ENCODE measurements at places on chromosomes 2 and 18.

DNA sequence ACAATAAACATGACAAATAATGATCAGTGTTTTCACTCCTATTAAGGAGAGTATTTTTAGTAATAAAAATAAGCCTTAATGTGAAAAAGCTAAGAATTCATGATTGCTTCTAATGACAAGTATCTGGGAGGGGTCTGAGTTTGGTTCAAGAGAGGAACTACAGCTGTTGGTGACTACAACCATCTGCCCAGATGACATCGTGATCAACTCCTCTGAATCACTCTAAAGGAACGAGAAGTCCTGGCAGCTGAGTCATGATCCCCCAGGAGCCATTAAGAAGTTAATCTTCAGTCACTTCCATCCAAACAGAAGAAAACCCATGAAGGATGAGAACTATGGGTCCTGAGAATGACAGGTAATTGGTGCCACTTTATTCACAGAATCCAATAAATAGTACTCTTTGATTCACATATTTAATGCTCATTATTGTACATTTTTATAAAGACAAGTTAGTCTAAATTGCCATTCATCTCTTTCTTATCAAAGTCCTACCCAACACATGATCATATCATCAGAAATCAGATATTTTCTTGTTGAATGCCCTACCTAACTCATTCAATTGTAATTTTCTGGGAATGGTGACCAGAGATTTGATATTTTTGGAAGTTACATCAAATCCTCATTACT, 6.8 kb downstream of the TFPI start:
- no peak for DNase-seq

- DNase-seq: no peak
Measured at GRCh38 chr2:1747065-1747941, 3.0 kb upstream of the PXDN start.

DNA sequence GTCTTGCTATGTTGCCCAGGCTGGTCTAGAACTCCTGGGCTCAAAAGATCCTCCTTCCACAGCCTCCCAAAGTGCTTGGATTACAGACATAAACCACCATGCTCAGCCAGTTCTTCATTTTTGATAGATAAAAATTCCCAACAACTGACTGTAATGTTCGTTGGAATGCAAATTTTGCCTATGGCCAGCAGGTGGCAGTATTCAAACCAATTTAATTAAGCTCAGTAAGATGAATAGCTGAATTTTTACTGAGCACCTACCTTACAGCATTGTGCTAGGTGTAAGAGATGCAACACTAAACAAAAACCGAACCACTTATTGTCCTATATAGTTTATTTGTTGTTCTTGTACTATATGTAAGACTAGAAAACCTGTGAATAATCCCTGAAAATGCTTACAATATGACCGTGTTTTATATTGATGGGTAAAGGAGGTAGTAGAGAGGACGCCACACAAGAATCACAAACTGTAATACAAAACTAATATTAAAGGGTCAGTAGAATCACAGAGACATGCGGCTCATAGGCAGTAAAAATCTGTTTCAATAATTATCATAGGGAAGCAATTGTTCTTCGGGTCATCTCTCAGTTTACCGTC, 8.2 kb upstream of the TMEM182 start:
- peak; percentile 11 for DNase-seq

GRCh38 chr2:5692561-5693286, 540 bp downstream of the SOX11 start:
- DNase-seq: no peak

GRCh38 chr2:8682719-8683667, 1.1 kb downstream of the ID2 start:
- no peak for DNase-seq

DNA sequence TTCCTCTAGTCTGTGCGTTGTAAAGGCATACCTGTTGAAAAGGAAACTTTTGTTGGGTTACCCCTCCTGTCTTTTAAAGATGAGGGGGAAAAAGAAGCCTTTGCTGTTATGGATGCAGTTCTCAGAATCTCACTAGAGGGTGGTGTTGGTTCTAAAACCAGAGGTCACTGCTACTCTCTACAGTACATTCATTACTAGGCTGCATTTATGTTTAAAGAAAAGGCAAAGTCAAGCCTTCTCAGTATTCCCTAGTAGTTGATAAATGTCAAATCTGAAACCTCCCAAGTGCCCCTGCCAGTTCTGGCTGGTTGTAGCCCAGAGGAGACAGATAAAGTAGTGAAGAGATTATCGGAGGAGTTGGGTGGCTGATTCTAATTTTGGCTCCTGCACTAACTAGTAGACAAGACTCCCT, 1.4 kb upstream of the PLCL1 start:
- no peak for DNase-seq

- DNase-seq: no peak
Measured at GRCh38 chr2:195425328-195425727, 231.7 kb upstream of the SLC39A10 start.

- DNase-seq: no peak
Measured at GRCh38 chr2:188466761-188467160, 175.1 kb downstream of the GULP1 start.

DNA sequence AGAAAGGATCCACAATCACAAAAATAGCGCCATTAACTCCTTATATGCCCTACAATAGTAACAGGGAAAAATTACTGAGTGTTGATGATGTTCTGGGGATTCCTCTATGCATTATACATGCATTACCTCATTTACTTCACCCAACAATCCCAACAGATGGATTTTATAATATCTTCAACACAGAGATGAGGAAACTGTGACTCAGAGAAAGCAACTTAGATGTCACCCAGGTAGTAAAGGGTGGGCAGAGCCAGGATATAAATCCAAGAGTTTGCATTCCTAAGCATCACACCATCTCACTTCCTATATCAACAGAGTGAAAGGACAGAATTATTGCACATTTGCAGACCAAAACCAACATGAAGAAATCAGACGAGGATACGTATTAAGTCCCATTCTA, 144.2 kb downstream of the TCF4 start:
- DNase-seq: no peak

DNA sequence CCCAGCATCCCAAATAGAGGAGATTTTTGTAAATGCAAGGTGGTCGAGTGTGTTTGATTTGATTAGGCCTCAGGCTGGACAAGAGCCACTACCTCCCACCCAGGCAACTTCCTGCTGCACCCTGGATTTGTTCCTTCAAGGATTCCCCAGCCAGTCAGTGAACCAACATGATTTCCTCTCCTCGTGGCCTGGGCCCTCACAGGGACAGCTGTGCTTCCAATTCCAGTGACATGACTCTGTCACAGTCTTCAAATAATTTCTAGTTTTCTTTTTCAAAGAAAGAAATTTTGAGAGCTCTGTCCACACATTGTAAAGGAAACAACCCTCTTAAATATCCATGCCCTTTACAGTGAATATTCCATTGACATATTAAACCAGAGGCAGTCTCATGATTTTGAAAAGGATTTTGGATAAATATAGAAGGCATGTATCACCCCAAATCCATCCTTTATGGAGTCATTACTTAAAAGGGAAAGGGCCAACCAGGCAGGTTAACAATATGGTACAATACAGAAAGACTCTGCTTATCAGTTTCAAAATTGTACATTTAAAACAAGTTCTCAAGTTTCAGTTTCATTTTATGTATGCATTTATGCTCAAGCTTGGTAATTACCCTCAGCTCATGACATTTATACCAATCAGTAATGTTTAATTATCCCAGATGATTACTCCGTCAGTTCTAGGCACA, 121.3 kb upstream of the FOSL2 start:
- no peak for DNase-seq

GRCh38 chr2:18910843-18911242, 321.5 kb upstream of the NT5C1B start:
- DNase-seq: no peak

DNA sequence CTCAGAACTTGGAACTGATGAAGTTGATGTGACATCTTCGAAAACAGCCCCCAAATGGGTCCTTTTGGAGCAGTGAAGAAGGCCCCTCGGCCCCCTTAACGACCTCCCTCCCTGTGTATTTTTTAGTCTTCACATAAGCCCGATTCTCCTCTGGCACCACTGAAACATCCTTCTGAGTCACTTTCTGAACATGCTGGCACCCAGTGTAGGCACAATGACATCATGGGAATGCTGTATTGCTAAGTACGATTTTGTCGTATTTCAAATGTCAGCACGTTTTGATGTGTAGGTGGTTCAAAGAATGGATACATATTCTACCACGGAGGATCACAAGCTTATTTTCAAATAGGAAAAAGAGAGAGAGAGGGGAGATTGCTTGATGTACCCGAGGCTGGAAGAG, 111.7 kb upstream of the RIOK3 start:
- no peak for DNase-seq

DNA sequence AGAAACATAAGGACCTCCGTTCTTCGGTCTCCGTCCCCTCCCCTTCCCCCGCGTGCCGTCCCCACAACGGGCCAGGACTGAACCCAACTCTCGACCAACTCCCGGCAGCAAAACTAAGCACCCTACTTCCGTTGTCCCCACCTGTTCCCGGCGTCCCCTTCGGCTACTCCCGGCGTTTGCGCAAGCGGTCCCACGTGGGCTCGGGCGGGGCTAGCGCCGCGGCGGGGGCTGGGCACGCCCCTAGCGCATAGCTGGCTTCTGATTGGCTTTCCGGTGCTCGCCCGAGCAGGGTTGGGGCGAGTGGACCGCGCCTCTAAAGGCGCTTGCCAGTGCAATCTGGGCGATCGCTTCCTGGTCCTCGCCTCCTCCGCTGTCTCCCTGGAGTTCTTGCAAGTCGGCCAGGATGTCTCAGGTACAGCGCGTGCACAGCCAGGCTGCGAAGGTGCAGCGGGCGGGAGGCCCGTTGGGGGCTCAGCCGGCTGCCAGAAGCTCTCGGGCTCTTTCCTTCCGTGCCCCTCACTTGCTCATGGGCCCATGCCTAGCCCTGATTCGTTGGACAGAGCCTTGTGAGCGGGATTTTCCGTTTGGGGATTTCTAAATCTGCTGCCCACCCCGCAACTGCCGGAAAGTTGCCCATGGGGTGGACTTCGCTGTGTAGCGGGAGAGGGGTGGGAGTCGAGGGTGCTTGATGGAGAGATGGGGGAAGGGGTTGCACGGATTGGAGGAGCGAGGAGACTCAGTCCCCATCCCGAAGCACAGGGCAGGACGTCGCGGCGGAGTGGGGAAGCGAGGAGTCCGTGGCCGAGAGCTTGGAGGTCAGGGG, at the start of the genes C2orf76 and DBI:
Gene C2orf76 (minus strand): TSS at position 186 of the 823 bp plus-strand sequence. CDS start 26,875 bp downstream, outside the sequence.
Gene DBI (plus strand): TSS at position 329 of the 823 bp plus-strand sequence. CDS start 75 bp downstream, at position 404.
- DNase-seq: peak; percentile 89

DNA sequence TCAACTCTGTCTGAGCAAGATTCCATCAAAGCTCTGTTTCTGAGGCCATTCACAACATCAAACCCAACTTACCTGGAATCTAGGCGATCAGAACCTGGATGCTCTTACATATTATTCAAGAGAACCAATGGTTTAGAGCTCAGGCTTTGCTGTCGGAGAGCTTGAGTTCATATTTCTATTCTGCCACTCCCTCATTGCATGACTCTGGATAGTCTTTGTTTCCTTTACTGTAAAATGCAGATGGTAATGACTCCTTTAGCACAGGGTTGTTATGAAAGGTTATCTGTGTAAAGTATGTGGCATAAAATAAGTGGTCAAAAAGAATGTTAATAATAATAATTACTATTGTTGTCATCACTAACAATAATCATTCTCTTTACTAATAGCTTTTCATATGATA, 12.6 kb downstream of the RELCH start:
- DNase-seq: no peak

DNA sequence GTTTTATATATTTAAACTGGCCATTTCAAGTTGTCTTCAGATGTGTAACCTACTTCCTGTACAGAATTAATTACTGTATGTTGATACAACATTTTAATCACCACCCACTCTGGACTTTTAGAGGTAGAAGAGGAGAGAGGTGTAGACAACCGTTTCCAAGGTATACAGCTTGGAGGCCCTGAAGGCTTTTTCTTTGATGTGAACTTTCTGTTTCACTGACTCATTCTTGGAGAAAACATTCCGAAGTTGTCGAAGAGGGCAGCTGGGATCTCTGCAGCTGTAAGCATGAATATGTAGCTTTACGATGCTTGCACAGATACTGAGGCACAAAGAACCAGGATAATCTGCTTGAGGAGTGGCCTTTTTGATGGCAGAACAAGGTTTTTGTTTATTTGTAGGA, 137.0 kb downstream of the NCKAP5 start:
- DNase-seq: no peak

DNA sequence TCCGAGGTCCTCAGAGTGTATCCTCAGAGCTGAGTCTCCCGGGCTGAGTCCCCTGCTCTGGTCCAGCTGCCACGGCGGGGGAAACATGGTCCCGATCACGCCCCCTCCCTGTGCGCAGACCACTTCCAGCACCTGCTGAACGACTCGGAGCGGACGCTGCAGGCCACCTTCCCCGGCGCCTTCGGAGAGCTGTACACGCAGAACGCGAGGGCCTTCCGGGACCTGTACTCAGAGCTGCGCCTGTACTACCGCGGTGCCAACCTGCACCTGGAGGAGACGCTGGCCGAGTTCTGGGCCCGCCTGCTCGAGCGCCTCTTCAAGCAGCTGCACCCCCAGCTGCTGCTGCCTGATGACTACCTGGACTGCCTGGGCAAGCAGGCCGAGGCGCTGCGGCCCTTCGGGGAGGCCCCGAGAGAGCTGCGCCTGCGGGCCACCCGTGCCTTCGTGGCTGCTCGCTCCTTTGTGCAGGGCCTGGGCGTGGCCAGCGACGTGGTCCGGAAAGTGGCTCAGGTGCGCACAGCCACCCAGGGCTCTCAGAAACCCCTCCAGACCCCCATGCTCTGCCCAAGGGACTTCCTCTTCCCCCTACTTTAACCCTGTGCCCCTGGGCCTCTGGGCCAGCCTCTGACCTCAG, 26.7 kb downstream of the GPC1 start:
- no peak for DNase-seq

DNA sequence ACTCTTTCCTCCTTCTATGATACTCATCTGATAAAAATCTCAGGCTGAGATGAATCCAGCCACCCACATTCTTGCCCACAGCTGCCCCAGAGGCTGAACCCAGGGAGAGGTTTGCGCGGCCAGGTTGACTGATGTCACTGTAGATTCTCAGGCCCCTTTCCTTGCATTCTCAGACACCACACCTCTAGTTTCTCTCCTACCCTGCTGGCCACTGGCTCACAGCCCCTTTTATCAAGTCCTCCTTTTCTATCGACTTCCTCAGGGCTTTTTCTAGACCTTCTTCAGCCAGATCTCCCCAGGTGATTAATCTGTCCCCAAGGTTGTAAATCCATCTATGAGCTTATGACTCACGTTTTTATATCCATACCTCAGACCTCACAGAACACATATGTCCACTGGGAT, 99.8 kb downstream of the TACR1 start:
- no peak for DNase-seq

GRCh38 chr2:49042488-49042887, 111.8 kb downstream of the FSHR start:
- no peak for DNase-seq

- DNase-seq: no peak
Measured at GRCh38 chr2:54479424-54479823, 23.3 kb downstream of the SPTBN1 start.

GRCh38 chr2:105114551-105114950, 76.7 kb downstream of the MRPS9 start:
- DNase-seq: peak; percentile 9

- DNase-seq: no peak
Measured at GRCh38 chr18:22223254-22223964, 54.0 kb downstream of the GATA6 start.

DNA sequence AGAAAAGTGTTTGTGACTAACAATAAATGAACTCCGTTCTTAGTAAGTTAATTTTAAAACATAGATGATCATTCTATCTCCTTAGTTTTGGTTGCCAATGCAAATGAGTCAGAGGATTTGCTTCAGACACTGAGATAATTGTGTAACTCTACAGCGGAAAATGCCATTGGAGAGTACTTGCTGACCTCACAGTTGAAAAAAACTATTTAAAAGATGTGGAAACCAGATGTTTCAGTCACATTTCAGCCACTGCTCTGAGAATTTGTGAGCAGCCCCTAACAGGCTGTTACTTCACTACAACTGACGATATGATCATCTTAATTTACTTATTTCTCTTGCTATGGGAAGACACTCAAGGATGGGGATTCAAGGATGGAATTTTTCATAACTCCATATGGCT, at the start of gene TNFAIP6:
Gene TNFAIP6 (plus strand): TSS at position 234 of the 400 bp plus-strand sequence. CDS start 75 bp downstream, at position 309.
- DNase-seq: no peak
